ENCODE measurements at places on chromosomes 1 and 21.

DNA sequence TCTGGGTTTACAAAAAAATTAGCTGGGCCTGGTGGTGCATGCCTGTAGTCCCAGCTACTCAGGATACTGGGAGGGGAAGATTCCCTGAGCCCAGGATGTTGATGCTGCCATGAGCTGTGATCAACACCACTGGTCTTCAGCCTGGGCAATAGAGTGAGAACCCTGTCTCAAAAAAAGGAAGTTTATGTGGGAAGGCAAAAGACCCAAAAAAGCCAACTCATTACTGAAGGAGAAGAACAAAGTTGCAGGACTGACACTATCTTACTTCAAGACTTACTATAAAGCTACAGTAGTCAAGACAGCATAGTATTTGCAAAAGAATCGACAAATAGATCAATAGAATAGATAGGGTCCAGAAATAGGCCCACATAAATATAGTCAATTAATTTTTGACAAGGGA is 9.2 kb upstream of the PTGS2 start:
- DNase-seq, result peak; percentile 46

DNA sequence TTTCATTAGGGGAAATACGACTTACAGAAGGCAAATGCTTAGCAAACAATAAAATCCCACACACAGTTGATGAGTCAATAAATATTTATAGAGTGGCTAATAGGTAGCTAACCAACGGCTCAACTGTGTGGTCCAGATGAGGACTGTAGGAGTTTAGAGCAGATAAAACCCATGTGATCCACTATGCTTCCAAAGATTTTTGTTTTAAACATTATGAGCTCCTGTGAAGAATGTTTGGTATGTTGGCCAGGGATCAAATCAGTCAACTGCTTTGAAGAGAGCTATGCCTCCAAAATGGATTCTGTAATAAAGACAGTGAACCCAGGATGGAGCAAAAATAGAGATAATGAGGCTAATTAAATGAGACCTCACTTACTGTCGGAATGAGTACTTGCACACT is 72.3 kb upstream of the COL11A1 start:
- DNase-seq, result no peak

- DNase-seq, result peak; percentile 74
Observed at GRCh38 chr1:23098463-23099170, 70.0 kb downstream of the LUZP1 start.

GRCh38 chr1:115445090-115445489 is 107.0 kb upstream of the NGF start:
- DNase-seq, result no peak

GRCh38 chr1:162145280-162145965 is 75.9 kb downstream of the NOS1AP start:
- DNase-seq, result no peak

DNA sequence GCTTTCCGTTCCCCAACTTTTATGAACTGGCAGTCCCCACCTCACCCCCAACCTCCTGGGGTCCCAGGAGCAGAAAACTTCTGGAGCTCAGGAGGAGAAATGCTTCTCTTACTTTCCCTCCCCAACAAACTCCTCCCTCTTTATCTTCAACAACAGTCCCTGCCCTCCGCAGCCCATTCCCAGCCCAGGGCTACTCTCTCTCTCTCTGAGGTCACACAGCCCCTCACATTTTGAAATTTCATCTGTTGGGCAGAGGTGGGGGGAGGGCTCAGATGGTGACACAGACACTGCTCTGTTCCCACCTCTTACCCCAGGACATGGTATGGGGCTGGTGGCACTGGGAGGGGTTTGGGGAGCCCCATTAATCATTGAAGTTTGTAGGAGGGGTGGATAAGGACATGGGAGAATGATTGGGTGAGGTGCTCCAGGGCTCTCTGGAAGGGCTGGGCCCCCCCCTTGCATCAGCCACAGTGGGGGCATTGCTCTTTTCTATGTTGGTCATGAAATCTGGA is 6.0 kb downstream of the PIK3CD start:
- DNase-seq, result no peak

GRCh38 chr1:83682132-83682531 is 316.8 kb downstream of the TTLL7 start:
- no peak for DNase-seq

DNA sequence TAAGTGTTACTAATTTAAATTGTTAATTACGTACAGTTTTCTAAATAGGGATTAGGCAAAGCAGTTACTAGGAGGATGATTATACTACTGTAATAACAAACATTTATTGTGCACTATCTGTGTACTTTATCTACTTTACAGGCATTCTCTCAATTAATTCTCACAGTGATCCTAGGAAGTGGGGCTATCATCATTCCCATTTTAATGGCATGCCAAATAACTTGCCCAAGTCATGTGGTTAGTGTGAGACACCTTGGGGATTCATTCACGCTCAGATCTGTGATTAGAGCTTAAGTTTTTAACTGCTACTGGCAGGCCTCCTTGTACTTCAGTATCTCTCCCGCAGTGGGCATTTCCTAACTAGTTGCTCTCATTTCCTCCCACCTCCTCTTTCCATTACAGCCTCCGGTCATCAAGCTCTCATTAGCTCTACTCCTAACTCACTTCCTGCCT is 11.5 kb downstream of the PHLDA3 start:
- DNase-seq, result peak; percentile 56

- no peak for DNase-seq
Observed at GRCh38 chr1:58983162-58983561, 199.3 kb upstream of the JUN start.

GRCh38 chr1:223341121-223341520 is 22.9 kb downstream of the SUSD4 start:
- DNase-seq, result no peak

- no peak for DNase-seq
Observed at GRCh38 chr1:248613742-248614141, 16.2 kb upstream of the OR2T10 start.

DNA sequence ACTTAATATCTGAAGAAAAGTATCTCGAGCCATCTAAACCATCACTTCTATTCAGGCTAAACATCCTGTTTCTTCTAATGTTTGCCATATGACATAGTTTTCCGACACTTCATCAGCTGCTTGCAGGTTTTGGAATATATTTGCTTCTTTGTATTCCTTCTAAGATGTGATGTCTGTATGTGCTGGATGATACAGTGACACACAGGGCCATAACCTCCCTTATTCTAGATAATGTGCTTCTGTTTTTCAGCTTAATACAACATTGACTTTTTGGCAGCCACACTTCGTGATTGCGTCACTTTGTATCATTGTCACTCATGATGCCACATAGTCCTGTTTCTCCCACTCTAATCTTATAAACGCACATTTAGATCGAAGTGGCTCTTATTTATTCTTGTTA is 156.3 kb downstream of the CRB1 start:
- no peak for DNase-seq

- DNase-seq, result no peak
Observed at GRCh38 chr1:208597571-208597970, 353.4 kb upstream of the PLXNA2 start.

DNA sequence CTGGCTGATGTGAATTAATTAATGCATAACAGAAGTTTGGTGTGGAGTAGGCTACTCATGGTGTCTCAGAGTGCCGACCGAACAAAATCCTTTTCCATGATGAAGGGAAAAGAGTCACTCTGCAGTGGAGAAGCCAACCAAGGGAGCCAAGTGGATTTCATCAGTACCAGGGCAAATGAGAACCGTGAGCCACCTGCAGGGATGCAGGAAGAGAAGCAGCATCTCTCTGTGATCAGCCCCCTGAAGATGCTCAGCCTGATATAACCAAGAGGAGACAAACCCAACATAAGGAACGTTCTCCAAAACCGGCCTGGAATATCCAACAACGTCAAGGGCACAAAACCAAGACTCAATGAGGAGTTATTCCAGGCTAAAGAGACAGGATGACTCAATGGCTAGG is 13.4 kb upstream of the LAPTM5 start:
- no peak for DNase-seq

DNA sequence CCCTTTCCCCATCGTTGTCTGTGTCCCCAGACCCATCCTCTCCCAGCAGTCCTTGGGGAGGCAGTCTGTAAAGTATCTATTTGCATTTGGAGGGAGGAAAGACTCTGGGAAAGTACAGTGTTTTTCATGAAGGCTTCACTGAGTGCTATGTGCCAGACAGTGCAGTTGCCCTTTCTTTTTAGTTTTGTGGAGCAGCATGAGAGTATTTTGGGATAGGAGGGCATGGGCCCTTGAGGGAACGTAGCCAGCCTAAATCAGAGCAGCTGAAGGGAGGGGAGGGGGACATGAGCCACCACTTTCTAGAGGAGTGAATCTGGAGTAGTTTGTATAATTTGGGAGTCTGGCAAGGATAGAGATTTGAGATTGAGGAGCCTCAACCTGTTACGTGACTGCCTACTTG is 404.0 kb upstream of the KAZN start:
- DNase-seq, result no peak

DNA sequence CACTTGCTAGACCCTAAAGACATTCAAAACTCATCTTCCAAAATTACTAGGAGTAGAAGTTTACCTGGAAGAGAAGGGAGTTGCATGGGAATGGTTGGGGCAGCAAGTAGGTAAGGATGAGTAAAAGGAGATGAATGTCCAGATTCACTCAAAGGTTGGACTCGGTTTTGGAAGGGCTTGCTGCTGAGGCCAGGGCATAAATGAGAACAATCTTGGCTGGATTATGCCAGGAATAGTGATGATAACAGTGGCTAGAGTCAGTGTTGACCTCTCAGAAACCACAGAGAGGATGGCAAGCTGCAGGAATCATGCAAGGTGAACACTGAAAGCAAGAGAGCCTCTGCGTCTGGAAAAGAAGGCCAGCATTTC is 43.4 kb downstream of the C8A start:
- DNase-seq, result no peak

GRCh38 chr1:42336978-42337377 is 1.9 kb upstream of the FOXJ3 start:
- DNase-seq, result no peak

DNA sequence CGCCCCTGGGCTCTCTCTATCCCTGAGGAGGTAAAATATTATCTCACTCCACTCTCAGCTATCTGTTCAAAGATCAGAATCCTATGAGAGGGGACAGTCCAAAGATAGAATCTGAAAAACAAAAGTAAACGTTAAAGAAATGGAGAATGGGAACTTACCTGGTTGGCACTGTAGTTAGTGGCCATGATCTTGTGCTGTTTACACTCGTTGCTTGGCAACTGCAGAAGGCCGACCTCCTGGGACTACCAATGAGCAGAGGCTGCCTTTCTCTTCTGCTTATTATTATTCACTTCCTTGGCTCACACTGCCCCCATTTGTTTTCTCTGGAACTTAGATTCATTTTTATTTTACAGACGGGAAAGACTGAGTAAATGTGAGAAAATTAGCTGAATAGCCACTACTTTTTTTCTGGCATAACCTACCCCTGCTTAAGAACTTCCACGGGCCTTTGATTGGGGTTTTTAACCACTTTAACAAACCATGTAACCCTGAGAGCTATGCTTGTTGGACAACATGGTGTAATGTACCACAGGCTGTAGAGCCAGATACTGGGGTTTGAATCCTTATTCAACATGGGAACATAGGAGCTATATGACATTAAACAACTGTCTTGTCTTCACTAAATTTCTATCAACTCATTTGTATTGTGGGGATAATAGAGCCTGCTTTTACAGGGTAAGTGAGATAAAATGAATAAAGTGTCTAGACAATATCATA is at the start of gene CFAP126:
Gene CFAP126, minus strand, starts transcription at position 193 of the 717 bp plus-strand sequence. Its CDS starts 8 bp downstream, at position 185.
- peak; percentile 61 for DNase-seq

- DNase-seq, result no peak
Observed at GRCh38 chr1:174713796-174714195, 266.0 kb downstream of the GPR52 start.

GRCh38 chr1:76003946-76004345 is 70.6 kb upstream of the ST6GALNAC3 start:
- DNase-seq, result peak; percentile 17

- no peak for DNase-seq
Observed at GRCh38 chr1:224189561-224189960, 6.5 kb downstream of the DEGS1 start.
